ENCODE measurements at places on chromosomes 2 and 18.

DNA sequence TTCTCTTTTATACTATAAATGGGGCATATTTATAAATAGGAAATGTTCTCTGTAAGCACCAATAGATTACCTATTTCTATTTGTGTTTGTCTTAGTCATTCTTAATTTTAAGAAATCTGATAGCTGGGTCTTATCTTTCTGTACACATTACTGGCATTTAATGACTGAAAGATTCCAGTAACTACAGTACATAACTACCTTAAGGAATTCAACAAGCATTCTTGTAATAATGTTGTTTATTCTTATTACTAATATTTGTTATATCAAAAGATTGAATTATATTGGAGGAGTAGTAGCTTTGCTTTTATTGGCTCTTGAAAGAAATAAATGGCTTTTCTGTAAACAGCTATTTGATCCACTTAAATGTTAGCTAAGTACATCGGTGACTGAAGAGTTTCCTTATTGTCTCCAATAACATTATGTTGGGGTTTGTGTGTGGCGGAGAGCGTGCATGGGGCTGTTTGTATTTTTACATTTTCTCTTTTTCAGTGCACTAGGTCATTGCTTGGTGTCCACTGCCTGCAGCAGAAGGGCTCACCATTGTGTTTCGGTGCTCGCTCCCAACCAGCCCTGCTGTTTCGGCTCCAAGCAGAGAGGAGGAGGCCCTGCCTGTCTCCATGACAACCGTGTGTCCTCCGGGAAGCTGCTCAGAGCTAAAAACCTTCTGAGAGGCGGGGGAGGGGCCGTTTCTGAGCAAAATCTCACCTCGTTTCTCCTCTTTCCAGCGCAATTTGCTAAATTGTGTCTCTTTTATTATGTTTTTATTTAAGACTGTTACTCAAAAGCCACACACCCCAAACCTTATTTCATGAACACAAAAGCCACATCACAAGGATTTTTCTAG is 112.5 kb upstream of the SLC38A11 start:
- no peak for DNase-seq

- no peak for DNase-seq
Measured at GRCh38 chr18:54672109-54672508, 81.1 kb downstream of the DYNAP start.

- DNase-seq = no peak
Measured at GRCh38 chr2:168961450-168962229, 60.5 kb downstream of the G6PC2 start.

- DNase-seq = no peak
Measured at GRCh38 chr18:59385191-59385590, 26.1 kb upstream of the LMAN1 start.

- no peak for DNase-seq
Measured at GRCh38 chr2:231181860-231182512, 16.4 kb upstream of the ARMC9 start.

GRCh38 chr2:219581346-219581745 is 9.2 kb downstream of the INHA start:
- no peak for DNase-seq
